Fibroblast of skin of left quadriceps (primary cell): ENCODE measurements at places on chromosomes 3 and 15.

DNA sequence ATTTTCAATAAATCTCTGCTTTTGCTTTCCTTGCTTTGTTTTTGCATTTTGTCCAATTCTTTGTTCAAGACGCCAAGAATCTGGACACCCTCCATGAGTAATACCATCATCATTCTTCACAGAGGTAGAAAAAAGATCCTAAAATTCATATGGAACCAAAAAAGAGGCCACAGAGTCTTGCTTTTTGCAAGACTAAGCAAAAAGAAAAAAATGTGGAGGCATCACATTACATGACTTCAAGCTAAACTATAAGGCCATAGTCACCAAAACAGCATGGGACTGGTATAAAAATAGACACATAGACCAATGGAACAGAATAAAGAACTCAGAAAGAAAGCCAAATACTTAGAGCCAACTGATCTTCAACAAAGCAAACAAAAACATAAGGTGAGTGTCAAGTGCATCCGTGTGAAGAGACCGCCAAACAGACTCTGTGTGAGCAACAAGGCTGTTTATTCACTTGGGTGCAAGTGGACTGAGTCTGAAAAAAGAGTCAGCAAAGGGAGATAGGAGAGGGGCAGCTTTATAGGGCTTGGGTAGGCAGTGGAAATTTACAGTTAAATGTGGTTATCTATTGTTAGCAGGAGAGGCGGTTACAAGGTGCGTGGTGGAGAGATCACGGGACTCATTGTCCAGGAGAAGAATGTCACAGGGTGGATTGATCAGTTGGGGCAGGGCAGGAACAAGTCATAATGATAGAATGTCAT lies 10.9 kb downstream of the STRIT1 start:
- DNase-seq, result peak; percentile 45

DNA sequence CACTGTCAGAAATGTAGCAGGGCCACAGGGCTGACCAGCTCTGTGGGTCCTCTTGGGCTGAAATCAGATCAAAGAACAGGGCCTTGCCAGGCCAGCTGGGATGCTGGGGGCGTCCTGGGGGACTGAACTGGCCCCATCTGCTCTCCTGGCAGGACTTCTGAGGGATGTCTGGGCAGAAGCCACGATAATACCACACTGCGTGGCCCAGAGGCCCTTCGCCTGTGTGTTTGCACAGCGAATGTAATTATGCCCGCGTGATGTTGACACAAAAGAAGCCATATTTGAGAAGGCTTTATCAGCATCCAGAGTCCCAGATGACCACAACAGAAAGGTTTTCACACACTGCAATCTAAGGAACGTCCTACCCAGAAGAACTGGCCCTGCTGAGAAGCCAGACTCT lies 174.0 kb downstream of the RAB11A start:
- DNase-seq, result no peak

DNA sequence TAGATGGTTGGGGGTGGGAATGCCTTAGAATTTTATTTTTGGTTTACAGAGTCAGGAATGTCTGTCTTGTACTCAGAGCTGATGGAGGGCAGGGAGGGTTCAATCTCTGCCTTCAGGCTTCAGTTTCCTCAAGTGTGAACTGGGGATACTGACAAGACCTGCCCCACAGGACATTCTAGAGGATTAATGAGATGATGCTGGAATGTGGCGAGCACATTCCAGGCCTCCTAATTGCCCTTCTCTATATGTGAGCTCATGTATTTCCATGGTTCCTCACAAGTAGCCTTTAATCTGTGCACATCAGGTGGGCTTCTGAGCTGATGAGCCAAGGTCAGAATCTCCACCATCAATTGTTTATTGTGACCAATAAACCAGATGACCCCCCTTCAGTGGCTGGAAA lies 90.4 kb downstream of the CACNA2D3 start:
- no peak for DNase-seq

GRCh38 chr15:67465196-67465952 lies 55.6 kb upstream of the C15orf61 start:
- DNase-seq, result no peak

DNA sequence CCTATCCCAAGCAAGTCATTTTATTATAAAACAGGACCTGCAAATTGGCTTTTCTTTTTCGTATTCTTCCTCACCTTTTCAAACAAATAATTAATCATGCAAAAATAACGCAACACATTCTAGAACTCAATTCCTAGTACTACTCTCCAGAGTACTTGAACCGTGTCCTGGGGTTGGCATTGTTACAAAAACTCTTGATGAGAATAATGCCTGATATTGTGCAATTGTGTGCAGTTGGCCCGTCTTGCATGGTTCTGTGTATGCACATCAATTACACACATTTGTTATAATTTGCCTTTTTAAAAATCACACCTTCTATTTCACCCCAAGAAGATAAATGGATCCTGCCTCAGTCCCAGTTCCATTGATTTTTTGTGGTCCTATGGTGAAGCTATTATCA lies 205.4 kb downstream of the EPHB1 start:
- DNase-seq, result no peak
